ENCODE measurements at places on chromosomes 1 and 21. TPM values are rescaled to one million over a fixed set of nuclear protein-coding genes. Genes with fewer than 3 reads are reported as not detected.

Gene SEMA4A
- total RNA-seq, result 0.42 TPM

Gene NTRK1
- under 0.01 TPM for total RNA-seq

Gene ADAR
- total RNA-seq, result 81.5 TPM

Gene NBPF10
- 0.66 TPM for total RNA-seq

Gene EPS15
- total RNA-seq, result 38.0 TPM

Gene FMOD
- total RNA-seq, result 0.07 TPM
